ENCODE measurements at places on chromosomes 2 and 18.

- no peak for DNase-seq
These were observed 18.9 kb downstream of the KCNG3 start for GRCh38 chr2:42474765-42475454.

DNA sequence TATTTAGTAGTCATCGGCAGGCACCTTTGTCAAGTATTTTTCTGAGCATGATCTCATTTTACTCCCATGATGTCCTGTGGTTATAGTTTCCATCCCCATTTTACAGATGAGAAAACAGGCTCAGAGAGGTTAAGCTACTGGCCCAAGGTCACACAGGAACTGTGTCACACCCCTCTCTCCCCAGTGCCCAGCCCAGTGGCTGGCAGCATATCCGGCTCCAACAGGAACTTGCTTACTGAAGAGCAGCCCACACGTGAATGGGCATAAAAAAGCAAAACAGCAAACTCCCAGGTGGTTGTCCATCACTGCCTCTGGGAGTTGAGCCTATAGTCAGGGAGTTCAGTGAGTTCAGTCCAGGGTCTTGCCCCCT, 8.3 kb upstream of the KLF11 start:
- no peak for DNase-seq

DNA sequence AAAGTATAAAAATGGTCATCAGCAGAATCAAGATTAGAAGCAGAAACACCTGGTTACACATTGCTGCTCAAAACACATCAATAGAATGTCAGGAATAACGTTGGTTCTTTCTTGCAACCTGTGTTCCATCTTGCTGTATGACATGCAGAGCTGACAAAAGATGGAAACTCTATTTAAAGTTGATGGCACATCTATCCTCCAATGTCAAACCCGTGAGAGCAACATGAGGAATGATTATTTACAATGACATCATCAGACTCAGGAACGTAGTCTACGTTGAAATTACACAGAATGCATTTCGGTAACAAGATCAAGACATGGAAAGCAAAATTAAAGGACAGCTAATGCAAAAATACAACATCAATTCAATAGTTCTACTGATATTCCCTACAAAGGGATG, 26.2 kb upstream of the TTN start:
- no peak for DNase-seq

GRCh38 chr2:189726271-189726670, 36.3 kb downstream of the OSGEPL1 start:
- DNase-seq, result no peak

DNA sequence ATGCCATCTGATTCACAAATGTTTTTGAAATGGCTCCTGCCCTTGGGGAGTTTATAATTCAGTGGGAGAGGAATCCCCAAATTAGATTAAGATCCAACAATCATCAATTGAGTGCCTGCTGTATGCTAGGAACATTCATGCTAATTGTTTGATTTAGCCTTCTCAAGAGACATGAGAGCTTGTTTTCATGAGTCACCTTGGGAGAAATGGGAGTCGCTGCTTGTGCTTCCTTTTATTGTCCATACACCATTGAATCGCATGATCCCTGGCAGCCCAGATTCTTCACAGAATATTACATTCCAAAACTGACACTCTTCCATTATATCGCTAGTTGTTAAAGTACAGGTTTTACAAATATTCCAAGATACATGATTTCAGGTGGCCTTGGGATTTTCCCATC, 106.0 kb upstream of the MAP3K20 start:
- DNase-seq, result no peak

DNA sequence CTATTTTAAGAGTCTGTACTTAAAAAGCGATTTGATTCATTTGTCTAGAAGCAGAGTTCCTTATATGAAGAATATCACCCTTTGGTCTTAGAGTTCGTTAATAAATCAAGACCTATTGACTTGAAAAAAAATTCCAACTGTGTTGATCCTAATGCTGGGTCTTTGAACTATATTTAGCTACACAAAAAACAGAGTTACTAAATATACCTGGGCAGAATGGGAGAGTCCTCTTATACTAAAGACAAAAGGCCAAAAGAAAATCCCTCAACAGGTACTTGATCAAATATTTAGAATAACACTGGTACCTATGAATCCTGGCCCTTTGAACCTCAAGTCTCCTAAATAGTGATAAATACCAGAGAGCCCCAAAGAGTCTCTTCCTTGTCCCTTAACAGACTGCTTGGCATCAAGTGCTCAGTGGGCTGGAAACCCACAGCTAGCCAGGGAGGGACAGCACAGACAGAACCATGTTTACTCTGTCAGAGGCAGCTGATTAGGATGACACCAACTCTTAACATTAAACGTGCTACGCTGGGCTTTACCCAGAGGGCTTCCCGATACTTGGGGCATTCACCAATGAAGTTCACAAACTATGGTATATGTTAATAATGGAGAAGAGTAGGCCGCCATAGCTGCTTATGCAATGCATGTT, 95.1 kb downstream of the FIGN start:
- no peak for DNase-seq

DNA sequence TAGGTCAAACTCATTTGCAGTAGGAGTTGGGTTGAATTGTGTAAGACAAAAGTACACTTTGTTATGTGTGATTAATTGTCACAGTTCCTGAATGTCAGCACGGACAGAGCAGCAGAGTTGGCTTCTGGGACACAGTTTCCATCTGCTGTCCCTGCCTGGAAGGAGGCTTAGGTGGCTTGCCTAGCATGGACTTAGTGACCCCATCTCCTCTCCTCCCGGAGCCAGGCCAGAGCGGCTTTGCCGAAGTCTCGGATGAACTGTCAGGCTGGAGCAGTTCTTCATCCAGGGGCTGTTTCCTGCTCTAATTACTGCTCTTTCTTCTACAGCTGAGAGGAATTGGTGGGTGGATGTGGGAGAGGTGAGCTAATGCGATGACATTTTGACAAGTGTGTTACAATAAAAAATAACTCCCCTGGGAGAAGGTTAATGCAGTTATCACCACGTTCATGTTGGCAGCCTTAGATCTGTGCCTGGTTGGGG, 102.0 kb downstream of the SH3RF3 start:
- DNase-seq, result no peak

DNA sequence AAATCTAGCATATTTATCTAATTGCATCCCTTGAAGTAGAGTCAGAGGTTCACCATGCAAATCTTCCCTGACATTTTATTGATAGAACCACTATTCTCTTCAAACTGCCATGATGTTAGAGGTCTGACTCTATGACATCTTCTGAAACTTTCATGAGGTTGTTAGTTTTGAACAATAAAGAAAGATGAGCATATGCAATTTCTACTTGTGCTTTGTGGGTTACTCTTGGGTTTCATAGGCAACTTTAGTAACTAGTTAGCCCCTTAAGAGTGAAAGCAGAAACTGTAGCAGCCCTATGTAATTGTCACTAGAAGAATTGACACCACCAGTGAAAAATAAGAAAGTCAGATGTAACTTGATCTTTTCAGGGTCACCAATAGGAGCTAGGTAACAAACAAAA, 53.1 kb upstream of the ZEB2 start:
- no peak for DNase-seq

DNA sequence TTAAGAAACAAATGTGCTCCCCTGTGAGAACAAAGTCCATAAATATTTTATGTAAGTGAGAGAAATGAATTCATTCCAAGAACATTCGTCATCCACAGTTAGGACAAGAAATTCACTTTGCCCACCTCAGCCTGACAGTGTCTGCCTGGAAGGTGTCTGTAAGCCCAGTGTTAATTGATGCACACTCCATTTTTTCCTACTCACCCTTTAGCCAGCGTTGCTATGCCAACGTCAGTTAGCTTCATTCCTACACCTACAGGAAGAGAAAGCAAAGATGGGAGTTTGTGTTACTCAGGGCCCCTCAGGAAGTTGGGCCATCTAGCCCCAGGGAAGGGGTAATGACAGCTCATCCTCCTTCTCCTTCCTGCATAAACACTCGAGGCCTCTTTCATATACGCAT, 131.0 kb downstream of the ALPK2 start:
- DNase-seq, result no peak

DNA sequence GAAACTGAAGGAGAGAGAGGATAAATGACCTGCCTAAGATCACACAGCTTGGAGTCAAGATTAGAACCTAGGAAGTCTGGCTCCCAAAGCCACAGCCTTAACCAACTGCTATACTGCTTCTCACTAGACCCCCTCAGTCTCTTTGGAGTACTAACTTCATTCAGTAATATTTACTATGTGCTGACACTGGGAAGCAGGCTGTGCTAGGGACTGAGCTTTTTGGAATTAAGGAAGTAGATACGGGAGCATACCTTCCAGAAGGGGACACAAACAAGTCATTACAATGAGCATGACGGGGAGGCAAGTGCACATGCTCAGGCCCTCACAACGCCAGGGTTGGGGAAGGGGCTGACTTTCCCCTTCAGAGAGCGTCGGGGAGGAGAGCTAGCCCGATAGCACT, 97.7 kb downstream of the INO80D start:
- DNase-seq, result no peak

GRCh38 chr2:103123516-103123915, 361.7 kb downstream of the TMEM182 start:
- no peak for DNase-seq

- no peak for DNase-seq
These were observed 289.2 kb downstream of the PHLPP1 start for GRCh38 chr18:63004466-63005089.

DNA sequence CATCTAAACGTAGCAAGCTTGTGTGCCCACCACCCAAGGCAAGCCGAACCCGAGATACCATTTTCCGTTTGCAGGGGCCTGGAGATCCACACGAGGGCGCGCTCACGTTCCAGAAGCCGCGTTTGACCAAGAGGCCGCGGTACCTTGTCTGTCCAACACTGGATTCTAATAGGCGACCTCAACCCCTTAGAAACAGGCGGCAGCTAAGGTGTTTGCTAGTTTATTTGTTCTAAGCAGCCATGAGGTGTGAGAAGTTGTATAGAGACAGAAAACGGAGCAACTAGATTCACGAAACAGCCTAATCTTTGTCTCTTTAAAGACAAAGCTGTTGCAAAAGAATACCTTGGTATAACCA, 4.2 kb downstream of the HOXD11 start:
- DNase-seq, result no peak

- DNase-seq, result no peak
These were observed 33.8 kb downstream of the PARD3B start for GRCh38 chr2:204578928-204579598.

- no peak for DNase-seq
These were observed 288.3 kb downstream of the CYP26B1 start for GRCh38 chr2:71859211-71859847.

DNA sequence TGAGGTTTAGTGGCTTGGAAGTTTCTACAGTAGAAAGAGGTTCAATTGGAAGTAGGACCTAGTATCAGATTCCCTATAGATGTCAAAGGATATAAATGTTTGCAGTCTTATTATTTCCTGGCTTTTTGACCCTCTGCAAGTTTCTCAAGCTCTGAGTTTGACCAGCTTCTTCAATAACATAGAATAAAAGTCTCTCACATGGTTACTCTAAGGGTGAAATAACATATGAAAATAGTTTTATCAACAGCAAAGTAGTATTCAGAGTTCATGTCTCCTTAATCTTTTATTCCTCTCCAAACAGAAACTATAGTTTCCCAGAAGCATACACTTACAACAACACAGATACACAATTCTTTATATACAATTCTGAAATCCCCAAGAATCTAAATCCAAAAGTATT, 132.9 kb upstream of the RND3 start:
- no peak for DNase-seq

DNA sequence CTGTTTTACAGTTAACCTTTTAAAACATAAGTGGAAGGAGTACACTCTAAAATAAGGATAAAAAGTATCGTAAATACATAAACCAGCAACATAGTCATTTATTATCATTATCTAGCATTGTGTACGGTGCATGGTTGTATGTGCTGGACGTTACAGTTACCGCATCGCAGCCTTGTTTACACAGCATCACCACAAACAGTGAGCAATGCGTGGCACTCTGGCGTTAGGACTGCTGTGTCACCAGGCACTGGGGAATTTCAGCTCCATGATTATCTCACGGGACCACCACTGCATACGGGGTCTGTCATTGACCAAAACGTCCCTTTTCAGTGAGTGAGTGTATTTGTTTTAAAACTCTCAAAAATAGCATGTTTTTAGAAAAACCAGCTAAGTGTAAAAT, 103.0 kb upstream of the SNTG2 start:
- DNase-seq, result no peak

- DNase-seq, result no peak
These were observed 113.1 kb downstream of the UXS1 start for GRCh38 chr2:106080959-106081358.

- DNase-seq, result no peak
These were observed 42.6 kb upstream of the CD302 start for GRCh38 chr2:159840616-159841015.

- no peak for DNase-seq
These were observed 268.8 kb downstream of the ARHGAP15 start for GRCh38 chr2:143397884-143398614.

DNA sequence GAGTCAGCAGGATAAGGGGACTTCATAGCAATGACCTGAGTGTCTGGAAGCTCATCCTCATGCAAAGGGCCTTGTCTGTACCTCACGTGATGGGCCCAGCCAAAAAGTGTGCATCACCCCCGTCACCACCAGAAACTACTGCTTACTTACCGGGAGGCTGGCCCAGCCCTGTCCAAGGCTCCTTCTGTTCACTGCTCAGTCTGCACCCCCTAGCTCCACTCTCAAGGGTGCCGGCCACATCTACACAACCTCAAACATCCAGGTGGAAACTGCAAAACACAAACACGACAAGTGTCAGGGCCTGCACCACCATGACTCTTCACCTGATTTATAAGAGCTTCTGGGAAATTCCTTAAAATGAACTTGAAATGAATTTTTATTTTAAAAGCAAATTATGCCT, 55.1 kb downstream of the ADD2 start:
- DNase-seq, result no peak

- no peak for DNase-seq
These were observed at the start of gene RTP5 for GRCh38 chr2:241869087-241869961. TSS of gene RTP5 (plus strand) at chr2:241869729. CDS start at chr2:241869757, 28 bp downstream.
